ENCODE measurements at places on chromosomes 4 and X.

GRCh38 chrX:114970806-114971205 is 46.6 kb downstream of the IL13RA2 start:
- no peak for DNase-seq

DNA sequence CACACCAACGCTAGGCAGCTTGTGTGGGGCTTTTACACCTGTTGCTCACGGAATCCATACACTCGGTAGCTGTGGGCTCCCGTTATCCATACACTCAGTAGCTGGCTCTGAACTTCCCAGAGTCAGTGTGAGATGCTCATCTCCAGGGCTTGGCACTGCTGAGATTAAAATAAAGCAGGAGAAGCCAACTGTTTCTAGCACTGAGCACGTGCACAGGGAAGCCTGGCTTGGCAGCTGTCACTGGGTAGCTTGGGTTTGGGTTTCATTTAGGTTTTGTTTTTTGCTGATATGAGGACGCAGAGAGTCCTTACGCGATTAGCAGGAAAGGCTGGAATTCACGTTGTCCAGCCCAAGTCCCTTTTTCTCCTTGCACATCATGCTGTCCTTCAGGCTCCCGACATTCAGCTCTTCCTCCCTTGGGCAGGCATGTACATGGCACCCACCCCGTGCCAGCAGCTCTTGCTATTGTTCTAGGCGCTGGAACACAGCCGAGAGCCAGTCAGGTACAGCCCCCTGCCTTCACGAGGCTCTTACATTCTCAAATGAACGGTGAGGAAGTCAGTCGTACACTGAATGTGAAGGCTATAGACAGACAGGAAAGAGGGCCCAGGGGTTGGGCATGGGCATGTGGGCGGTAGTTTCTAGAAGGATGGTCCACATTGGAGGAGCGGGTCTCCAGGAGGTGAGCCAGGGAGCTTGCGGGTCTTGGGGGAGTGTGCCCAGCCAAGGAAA is 25.9 kb downstream of the NSG1 start:
- DNase-seq = no peak

- no peak for DNase-seq
These were observed 622.9 kb upstream of the DIPK2B start for GRCh38 chrX:45823536-45823935.

GRCh38 chrX:108235986-108236385 is 144.4 kb downstream of the ATG4A start:
- DNase-seq = no peak

GRCh38 chrX:123871309-123871708 is 11.5 kb downstream of the XIAP start:
- no peak for DNase-seq

DNA sequence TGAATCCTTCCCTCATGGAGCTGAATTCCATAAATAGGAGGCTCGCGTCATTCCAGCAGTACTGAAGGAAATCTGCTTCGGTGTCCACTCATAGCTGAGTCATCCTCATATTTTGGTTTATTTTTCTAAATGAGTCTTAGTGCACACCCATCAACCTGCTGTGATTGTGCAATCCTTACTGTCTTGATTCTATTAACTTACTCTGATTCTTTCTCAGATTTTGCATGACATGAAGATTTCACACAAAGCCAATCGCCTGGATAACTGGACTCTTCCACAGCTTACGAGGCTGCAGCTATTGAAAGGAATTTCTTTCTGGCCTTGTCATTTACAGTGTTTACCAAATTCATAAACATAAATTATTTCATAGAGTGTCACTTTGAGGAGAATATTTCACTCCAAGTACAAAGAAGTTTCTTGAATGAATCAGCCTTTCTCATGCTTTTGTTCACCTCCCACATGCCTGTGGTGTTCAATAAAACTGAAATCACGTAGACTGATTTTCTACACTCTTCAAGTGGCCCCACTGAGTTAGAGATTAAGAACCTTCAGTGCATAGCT is 207.6 kb upstream of the SLITRK2 start:
- no peak for DNase-seq

DNA sequence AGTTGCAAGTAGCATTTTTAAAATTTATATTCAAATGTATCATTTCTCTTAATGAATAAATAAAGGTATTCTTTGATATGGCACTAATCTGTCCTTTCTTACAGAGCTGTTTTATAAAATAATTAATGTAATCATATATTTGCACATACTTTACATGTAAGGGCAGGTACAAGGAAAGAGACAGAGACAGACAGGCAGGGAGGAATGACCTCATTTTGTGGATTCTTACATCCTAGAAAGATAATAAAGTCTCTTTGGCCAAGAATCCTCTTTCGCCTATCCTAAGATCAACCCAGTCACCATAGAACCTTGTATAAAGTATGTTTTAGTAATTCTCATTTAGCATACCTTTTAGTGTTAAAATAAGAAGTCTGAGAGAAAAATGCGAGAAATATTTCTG is 98.5 kb upstream of the CTSO start:
- no peak for DNase-seq

All from stimulated activated naive CD8-positive, alpha-beta T cell treated with anti-CD3 and anti-CD28 coated beads, Interleukin-15, Interleukin-2, amounts not matched to agents 100 U/mL and 50 U/mL, for 24 hours (primary cell).